D721Med (cell line): ENCODE measurements at places on chromosomes 2 and 18.

GRCh38 chr18:23924813-23925212 is 89.7 kb upstream of the TTC39C start:
- no peak for DNase-seq

- DNase-seq, result no peak
Observed at GRCh38 chr18:58532298-58532697, 96.6 kb downstream of the ALPK2 start.

- no peak for DNase-seq
Observed at GRCh38 chr2:44211183-44211582, 42.5 kb downstream of the PPM1B start.

DNA sequence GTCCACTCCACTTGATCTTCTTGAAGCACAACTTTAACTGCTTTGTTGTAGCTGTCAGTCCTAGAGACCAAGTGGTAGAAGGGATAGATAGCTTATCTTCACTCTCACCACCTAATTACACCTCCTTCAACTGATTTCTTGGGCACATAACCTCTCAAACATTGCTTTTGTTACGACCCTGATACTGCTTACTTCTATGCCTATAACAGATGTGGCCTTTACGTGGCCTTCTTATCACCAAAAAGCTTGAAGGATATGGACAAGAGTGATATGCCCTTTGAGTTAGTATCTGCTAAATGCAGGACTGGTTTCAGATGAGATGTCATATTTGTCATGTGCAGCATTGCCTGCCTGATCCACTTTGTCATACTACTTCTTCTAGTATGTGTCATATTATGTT is 847.2 kb downstream of the TDRD15 start:
- DNase-seq, result no peak

GRCh38 chr2:10914272-10914693 is 2.5 kb downstream of the KCNF1 start:
- no peak for DNase-seq

DNA sequence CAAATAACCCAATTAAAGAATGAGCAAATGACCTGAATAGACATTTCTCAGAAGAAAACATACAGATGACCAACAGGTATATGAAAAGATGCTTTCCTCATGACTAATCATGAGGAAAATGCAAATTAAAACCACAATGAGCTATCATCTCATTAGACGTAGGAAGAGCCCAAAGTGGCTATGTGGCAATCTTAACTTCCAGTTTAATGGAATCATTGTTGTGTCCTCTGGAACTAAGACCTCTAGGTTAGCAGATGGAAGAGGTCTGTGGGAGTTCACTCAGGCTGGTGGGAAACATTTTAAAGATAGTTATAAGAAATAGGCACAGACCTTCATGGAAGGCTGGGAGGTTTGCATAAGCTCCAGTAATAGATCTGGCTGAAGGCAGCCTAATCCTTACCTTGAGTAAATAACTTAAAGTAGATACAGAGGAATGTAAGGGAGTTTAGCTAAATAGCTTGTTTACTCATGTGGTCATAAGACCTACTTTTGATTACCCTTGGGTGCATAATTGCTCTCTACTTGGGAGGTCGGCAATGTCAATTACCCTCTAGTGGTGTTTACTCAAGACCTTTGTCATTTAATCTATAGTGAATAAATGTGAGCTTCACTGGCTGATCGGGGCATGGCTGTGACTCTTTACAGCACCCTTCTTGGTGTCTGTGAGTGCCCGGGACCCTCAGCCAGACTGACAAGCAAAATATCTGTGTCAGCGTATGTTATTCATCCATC is 119.0 kb downstream of the GULP1 start:
- no peak for DNase-seq

DNA sequence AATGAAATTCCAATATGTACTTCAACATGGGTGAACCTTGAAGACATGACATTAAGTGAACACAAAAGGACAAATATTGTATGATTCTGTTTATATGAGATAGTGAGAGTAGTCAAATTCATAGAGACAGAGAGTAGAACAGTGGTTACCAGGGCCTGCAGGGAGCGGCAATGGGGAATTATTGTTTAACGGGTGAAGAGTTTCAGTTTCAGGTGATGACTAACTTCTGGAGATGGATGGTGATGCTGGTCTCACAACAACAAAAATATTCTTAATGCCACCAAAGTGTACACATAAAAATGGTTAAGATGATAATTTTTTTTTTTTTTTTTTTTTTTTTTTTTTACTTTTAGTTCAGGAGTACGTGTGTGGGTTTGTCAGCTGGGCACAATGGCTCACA is 109.4 kb upstream of the TMEM200C start:
- no peak for DNase-seq

DNA sequence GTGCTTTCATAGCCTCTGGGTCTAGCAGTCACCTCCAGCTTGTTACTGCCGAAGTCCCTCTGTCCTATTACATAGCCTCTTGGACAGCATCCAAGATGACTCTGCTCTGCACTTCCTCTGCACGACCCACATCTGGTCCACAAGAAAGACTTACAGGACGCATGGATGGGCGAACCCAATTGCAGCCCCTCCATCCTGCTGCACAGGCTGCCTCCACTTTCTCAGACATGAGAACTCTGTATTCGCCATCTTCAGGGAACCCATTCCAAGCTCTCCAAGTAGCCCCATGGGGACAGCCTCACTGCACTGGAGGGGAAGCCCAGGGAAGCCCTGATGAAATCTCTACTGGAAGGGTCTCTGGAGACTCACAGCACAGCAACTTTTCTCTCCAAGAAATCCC is 172.1 kb downstream of the GFPT1 start:
- DNase-seq, result no peak

DNA sequence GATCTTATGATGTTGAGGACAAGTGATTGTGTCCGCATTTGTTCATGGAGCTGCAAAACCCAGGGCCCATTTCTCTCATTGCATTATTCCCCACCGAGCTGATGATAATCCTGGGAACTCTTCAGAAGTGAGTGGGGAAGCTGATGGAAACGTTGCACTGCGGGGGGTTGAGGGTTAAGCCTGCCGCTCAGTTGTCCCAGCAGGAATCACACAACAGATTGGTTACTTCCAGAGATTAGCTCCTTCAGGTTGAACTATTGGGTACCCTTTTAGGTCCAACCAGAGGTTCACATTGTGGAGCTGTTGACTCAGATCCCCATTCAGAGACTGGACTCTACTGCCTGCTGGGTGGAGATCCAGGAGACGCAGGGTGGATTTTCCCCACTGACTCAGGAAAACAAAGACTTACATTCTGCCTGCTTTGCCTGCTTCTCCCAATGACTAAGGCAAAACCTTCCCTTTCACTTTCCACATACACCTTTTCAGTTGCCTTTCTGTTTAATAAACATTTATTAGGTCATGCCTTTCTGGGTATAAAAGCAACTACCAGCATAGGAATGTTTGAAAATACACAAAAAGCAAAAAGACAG is 286.4 kb downstream of the TXNL1 start:
- no peak for DNase-seq

DNA sequence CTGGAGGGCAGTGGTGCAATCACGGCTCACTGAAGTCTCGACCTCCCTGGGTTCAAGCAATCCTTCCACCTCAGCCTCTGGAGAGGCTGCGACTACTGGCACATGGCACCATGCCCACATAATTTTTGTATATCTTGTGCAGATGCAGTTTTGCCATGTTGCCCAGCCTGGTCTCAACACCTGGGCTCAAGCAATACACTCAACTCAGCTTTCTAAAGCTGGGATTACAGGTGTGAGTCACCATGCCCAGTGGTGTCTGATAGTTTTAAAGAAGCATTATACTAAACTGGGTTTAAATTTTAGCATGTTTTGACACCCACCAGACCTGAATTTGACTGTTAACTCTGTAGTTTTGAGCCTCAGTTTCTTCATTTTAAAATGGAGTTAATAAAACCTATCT is 109.4 kb upstream of the SLC38A11 start:
- DNase-seq, result no peak

DNA sequence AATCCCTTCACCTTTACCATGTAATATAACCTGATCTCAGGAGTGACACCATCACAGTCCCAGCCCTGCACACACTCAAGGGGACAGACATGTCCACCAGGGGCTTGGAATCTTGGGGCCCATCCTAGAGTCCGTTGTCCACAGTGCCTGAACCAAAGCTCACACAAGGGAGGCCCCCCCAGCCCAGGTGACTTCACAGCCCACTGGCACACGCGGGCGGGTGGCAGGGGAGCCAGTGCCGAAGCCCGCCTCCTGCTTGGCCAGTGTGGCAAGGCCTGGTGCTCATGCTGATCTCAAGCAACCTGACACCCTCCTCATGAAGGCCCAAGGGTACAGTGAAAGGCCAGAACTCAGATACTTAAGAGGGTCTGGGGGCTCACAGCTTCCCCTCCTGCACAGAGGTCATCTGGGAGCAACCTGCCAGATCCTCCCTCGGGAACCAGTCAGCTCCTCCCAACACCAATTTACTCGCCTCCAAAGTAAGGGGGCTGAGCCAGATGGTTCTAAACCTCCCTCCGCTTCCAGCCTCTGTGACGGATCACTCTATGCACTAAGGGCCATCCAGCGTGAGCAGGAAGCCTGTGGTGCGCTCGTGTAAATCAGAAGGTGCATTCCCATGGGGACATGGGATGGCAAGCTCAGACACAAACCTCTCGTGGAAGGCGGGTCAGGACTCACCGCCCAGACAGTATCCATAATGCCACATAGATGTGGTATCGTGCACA is 3.2 kb upstream of the RAB17 start:
- no peak for DNase-seq
